ENCODE measurements at places on chromosomes 1 and 21.

- DNase-seq: no peak
Observed at GRCh38 chr1:156481527-156481926, 19.0 kb downstream of the MEF2D start.

DNA sequence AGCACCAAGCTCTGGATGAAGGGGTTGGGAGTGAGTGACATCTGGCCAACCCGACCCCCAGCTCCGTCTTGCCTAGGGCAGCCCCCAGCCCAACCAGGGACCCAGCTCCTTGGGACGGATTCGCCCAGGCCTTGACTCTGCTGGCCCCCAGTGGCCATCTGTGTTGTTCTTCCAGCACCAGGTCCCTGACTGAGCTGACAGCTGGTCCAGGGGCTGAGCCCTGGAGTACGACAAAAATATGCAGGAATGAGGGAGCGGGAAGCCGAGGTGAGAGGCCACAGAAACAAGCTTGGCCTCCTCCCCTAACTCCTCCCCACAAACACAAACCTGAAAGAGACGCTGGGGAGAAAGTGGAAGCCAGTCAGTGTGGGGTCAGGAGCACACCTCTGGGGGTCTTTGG lies 55.0 kb upstream of the PAX7 start:
- peak; percentile 19 for DNase-seq

DNA sequence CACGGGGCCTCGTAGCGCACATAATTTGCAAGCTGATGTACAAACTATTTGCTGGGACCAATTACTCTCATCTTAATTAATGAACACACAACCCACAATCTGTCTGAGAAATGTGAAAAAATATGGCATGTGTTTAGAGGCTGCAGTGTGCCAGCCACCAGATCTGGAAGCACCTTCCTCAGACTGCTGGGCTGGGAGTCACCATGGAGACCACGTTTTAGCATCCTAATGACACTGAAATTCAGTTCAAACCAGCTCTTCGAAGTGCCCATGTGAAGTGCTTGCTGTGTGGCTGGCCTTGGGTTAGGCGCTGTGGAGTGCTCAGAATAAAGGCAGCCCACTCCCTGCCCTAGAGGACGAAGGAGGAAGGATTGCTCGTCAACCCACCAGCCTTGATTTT lies 482.4 kb downstream of the OMA1 start:
- no peak for DNase-seq

DNA sequence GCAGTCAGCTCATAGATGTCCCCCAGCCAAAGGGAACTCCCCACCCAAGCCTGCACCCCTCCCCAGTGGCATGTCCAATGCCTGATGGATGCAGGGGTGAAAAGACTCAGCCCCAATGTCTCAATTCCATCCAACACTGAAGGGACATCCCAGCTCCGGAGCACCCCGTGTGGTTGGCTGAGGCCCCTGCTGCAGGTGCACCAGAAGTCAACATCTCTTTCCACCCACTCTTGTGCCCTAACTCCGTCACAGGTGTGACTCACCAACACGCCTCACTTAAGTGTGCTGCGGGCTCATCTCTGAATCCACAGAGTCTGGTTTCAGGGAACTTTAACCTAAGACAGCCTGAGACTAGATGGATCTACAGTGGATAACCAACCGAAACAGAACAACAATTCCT lies 40.9 kb upstream of the ZBTB18 start:
- peak; percentile 3 for DNase-seq

DNA sequence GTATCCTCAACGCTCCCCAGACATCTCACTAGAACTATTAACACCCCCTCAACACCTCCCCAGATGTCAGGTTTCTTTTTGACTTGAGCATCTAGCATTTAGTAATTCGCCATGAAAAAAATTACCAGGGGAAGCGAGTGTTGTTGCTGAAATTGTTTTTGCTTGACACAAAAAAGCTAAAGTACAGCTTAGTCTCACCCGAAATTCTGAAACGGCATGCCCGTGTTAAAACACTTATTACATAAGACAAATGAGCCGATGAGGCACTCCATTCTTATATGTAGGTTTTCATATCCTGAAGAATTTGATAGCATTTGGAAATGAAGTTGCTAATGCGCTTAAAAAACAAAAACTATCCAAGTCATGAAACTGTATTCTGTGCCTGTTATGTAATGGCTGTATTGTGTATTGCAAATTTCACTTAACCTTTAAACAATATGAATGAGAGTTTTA lies 1.3 kb upstream of the NRIP1 start:
- no peak for DNase-seq

DNA sequence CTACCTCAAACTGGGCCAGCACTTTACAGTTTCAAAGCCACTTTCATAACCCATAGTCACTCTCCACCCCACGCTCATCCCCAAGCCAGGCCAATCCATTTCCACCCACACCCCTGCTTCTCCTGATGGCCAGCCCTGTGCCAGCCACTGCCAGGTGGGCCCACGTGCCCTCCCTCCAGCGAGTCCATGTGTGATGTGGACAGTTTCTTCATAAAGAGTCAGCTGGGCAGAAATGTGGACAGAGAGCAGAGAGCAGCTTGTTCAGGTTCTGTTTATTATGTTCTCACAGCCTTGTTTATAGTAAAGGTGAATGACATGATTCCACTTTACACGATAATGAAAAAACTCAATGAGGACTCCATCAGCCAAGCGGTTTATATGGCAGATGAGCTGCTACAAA lies 37.4 kb upstream of the RGS16 start:
- DNase-seq: no peak

- no peak for DNase-seq
Observed at GRCh38 chr1:180593382-180593781, 34.6 kb downstream of the OVAAL start.

- no peak for DNase-seq
Observed at GRCh38 chr1:210692796-210693195, 364.1 kb downstream of the HHAT start.

GRCh38 chr21:45094412-45094811 lies 20.0 kb downstream of the ADARB1 start:
- no peak for DNase-seq

GRCh38 chr1:175221557-175222175 lies 29.1 kb upstream of the KIAA0040 start:
- DNase-seq: no peak

DNA sequence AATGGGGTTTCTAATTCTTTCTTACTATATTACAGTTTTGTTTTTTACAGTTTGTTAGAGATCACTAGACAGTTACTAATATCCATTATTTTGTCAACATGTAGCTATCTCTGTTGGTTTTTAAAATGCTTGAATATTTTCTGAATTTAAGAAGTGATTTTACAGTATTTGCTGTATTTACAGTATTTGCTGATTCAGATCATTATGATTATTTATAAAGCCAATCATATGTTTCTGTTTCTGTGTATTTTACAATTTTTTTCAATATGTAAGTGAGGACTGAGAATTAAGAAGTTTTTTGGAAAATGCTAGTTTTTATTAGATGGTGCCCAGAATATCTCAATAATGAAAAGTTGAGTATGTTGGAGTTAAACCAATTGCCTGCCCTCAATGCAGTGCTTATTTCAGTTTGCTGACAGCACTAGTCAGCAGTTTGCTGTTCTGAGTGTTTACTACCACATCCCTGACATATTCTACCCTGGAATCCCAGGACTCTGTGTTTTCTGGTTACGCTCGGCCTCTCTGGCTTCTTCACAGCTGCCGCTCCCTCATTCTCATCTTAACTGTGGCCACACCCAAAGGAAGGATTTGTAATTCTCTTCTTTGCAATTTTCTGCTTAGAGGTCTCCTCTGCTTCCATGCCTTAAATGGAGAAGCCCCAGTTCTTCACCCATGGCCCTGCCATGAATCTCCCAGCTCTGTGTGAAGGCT lies 68.0 kb upstream of the BACH1 start:
- no peak for DNase-seq

DNA sequence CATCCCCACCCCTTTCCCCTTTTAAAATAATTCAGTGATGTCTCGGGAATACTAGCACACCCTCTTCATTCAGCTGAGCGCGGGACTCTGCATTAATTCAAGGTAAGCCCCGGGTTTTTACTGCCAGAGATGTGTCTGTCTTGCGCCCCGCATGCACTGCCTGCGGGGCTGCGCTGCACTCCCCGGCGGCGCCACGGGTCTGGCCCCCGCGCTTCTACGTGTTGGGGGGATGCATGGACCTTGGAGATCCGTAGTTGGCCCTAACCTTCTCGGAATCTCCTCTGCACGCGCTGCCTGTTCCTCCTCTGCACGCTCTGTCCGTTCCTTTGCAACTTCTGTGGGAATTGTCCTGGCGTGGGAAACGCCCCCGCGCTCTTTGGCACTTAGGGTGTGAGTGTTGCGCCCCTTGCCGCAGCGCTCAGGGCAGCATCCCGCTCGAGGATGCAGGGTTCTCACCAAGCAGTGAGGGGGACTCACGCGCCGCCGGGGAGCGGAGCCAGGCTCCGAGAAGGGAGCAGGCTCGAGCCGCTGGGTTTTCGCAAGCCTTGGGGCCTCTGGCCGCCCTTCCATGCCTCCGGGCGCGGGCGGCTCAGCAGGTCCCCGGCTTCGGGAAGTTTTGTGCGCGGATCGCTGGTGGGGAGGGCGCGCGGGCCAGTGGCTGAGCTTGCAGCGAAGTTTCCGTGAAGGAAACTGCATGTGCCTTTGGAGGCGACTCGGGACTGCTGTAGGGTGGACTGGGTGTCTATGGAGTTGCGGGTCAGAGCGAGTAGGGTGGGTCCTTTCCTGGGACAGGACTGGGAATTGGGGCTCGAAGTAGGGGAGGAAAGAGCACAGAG lies 165.1 kb upstream of the CACNA1E start:
- DNase-seq: no peak

- DNase-seq: no peak
Observed at GRCh38 chr1:30914931-30915330, 6.4 kb upstream of the SDC3 start.

DNA sequence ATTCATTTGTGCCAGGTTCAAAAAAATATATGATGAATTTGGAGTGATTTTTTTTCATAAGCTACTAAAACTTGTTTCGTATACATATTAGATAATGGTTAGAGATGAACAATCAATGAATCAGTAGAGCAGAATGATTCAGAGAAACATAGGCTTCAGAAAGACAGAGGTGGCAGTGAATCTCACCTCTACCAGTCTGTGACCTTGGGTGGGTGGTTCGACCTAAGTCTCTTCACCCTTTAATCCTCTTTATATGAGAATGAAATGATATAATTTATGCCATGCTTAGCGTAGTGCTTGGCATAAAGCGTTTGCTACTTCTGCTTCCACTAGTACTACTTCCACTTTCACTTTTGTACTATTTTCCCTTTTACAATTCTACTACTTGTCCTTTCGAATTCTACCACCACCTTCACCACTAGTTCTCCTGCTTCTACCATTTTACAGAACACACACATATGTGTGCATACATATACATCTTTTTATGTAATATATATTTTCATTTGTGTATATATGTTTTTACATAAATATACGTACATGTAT lies 45.1 kb downstream of the FYB2 start:
- DNase-seq: no peak

GRCh38 chr1:92575123-92575522 lies 88.4 kb upstream of the GFI1 start:
- DNase-seq: no peak

GRCh38 chr21:19529031-19529430 lies 1125.4 kb upstream of the TMPRSS15 start:
- DNase-seq: no peak

- no peak for DNase-seq
Observed at GRCh38 chr1:111842411-111842810, 86.7 kb downstream of the DDX20 start.

GRCh38 chr1:153349363-153350320 lies 1.0 kb upstream of the PGLYRP4 start:
- no peak for DNase-seq

GRCh38 chr1:12327566-12327965 lies 97.7 kb downstream of the VPS13D start:
- DNase-seq: no peak

DNA sequence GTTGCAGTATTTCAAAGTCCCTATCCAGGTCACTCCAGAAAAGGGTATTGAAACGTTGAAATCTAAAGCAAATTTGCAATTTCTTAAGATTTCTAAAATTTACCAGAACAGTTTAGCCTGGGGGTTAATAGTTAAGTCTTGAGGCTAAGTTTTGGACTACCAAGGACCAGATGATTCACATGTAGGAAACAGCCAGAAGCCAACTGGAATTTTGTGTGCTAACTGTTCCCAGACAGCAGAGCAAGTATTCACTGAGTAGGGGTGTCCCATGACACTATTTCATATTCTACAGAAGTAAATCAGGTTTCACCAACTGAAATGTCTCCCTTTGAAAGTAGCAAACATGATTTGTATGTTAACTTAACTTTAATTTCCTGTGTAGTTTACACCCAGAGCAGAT lies 11.5 kb upstream of the C1orf105 start:
- no peak for DNase-seq

- DNase-seq: no peak
Observed at GRCh38 chr1:115492880-115493279, 148.9 kb upstream of the VANGL1 start.

GRCh38 chr1:85894651-85895050 lies 186.4 kb upstream of the ZNHIT6 start:
- DNase-seq: no peak

- no peak for DNase-seq
Observed at GRCh38 chr1:171814692-171815091, 26.6 kb upstream of the DNM3 start.

GRCh38 chr1:205861540-205861939 lies 11.6 kb upstream of the PM20D1 start:
- DNase-seq: no peak

DNA sequence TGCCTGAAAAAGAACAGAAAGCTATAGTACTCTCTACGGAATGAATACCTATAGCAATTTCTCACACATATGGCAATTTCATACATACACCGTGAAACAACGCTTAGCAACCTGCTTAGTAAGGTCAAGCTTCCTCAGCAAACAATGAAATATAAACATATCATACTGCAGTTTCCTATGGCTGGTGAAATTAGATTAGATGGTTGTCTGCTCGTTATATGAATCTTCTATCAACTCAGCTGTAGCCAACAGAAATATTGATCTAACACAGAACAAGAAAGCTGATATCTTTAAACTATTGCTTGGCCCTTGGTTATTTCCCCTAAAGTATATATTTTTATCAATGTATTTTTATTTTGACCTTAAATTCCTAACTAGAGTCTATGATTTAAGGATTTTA lies 187.8 kb downstream of the SLC44A5 start:
- DNase-seq: no peak

GRCh38 chr1:1348420-1349255 lies 580 bp downstream of the DVL1 start:
- DNase-seq: no peak

GRCh38 chr1:174819596-174819995 lies 180.2 kb upstream of the CACYBP start:
- DNase-seq: no peak

DNA sequence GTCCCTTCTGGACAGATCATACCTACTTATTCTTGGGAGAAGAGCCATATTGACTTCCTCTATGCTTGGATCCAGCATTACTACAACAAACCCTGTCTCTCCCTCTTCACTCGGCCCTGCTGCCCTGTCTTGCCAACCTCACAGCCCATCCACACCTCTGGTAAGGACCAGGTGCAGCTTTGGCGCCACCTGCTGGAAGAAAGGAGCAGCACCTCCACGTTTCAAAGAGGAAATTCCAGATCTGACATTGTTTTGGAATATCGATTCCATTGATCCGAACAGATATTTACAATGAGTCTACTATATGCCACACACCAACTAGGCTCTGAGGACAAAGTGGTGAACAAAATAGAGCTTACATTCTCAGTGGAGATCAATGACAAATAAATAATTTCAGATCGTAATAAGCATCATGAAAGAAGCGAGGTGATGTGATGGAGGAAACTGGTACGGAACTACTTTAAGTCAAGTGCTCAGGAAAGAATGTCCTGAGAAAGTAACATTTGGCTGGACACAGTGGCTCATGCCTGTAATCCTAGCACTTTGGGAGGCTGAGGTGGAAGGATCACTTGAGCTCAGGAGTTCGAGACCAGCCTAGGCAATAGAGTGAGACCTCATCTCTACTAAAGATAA lies 18.7 kb downstream of the MFSD2A start:
- DNase-seq: peak; percentile 53

Data from stimulated activated CD8-positive, alpha-beta memory T cell treated with anti-CD3 and anti-CD28 coated beads, Interleukin-7, amount 100 ng/mL, for 24 hours (primary cell).